NCI-H82 (cell line): ENCODE measurements at places on chromosomes 13 and 19.

DNA sequence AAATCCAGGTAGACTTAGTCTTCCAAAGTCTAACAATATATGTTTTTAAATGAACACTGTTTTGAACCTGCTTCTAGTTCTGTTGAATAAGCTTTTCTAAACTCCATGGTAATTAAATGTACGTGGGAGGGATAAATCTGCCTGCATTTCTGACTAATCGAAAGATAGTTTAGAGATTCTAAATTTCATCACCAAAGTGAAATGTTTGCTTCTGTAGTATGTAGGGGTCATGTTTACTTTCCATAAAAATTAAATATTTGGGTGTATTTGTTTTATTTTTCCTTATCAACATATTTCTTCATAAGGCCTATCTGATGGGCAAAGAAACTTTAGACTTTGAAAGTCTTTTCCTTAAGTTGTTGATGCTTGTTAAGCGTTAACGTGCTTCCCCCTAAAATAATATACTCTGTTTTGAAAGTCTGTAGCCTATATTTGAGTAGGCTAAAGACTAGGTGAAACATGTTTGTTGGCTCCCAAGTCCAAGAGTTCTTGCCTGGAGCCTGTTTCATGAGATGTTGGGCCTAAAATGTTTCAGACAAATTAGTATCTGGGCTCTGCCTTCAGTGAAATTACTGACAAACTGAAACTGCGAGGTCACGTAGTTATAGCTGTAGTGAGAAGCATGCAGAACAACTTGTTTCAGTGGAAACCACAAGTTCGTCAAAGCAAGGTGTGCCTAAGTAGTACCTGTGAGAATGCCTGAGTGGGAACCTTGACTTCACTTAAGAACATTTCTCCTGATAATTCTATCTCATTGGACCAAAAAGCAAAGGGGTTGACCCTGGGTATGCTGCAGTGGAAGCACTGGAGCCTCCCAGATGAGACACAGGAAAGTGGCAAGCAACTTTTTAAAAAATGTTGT is 126.2 kb downstream of the LMO7 start:
- no peak for DNase-seq

DNA sequence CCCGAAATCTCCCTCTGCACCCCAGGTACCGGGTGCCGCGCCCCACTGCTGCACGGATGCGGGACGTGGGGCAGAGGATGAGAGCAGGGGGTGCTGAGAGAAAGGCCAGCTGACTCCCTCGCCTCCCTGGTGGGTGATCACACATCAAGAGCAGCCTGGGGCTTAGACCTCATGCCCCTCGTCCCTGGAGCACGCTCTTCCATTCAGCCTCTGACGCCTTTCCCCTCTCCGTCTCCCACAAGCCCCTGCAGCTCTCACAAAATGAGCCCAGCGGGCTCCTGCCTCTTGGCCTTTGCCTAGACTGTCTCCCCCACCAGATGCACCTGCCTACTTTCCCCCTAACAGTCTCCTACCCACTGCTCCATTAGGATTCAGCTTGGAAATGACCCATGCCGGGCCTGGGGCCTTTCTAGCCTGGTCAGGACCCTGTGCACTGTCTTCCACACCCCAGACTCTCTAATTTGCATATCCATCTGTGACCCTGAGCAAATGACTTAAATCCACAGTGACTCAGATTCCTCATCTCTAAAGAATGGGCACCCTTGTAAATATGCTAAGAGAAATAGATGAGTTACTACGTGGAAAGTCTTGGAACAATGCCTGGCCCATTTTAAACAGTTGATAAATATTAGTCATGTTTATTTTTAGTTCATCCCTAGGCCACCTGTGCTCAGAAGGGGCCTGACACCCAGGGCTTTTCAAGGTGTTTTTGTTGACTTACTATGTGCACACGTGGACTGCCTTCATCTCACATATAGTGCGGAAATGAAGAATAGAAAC is 582 bp upstream of the PTPRH start:
- no peak for DNase-seq

- no peak for DNase-seq
Measured at GRCh38 chr13:40764587-40765403, 6.2 kb downstream of the MRPS31 start.

GRCh38 chr19:18490728-18491127 is 31.1 kb downstream of the ELL start:
- no peak for DNase-seq

DNA sequence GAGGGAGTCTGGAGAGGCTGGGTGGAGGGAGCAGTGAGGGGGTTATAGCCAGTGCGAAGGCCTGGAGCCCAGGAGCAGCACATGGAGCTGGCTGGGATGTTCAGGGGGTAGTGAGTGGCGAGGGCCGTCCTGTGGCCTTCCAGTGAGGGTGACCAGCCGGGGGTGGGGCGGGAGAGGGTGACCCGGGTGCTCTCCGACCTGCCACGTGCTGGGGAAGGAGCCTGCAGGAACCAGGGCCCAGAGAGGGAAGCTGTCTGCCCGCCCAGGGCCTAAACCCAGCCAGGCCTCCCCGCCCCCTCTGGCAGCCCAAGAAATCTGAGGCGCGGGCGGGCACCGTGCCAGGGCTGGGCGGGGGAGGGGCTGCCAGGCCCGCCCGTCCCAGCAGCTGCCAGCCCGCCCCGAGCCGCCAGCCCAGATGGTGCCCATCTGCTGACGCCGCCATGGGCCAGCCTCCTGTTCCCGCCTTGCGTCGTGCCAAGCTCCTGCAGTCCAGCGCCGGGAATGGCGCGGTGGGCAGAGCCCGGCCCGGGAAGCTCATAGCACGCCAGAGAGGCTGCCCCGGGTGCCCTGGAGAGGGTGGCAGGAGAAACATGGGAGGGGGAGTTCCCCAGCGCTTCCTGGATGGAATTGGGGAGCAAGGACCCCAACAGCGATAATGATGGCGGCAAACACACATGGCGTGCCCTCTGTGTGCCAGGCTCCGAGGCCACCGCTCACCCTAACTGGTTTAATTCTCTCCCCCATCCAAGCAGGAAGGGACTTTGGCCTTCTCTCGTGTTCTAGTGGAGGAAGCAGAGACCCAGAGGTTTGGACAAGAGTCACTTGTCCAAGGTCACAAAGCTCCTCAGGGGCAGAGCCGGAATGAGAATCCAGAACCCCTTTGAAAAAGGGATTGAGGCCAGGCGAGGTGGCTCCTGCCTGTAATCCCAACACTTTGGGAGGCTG is 21.5 kb downstream of the NFIC start:
- no peak for DNase-seq

- DNase-seq, result no peak
Measured at GRCh38 chr19:18257503-18258470, 16.5 kb downstream of the IQCN start.

- DNase-seq, result no peak
Measured at GRCh38 chr19:57239982-57240310, 486 bp upstream of the ZNF805 start.

GRCh38 chr13:90686442-90686841 is 661.0 kb upstream of the MIR17HG start:
- DNase-seq, result no peak

GRCh38 chr19:56949626-56950025 is 109.1 kb upstream of the PEG3 start:
- no peak for DNase-seq

- no peak for DNase-seq
Measured at GRCh38 chr13:85501616-85502015, 297.6 kb downstream of the SLITRK6 start.

GRCh38 chr13:95679722-95680121 is 2.8 kb downstream of the DNAJC3 start:
- DNase-seq, result no peak

GRCh38 chr13:104944176-104944575 is 1591.3 kb downstream of the EFNB2 start:
- DNase-seq, result peak; percentile 58

DNA sequence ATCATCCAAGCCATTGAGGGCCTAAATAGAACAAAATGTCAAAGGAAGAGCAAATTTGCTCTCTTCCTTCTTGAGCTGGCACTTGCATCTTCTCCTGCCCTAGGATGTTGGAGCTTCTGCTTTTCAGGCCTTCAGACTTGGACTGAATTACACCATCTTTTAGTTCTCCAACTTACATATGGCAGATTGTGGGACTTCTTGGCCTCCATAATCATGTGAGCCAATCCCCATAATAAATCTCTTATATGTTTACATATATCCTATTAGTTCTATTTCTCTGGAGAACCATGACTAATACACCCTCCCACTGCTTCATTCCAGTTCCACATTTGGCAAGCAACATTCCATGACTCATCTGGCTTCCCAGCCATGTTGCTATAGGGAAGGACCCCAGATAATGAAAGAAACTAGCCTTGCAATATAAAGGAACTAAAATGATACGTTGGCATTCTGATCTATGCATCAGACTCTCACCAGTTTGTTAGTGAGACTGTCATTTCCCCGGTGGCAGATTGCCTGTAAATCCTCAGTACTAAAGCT is 11.0 kb upstream of the ACOD1 start:
- peak; percentile 12 for DNase-seq

- no peak for DNase-seq
Measured at GRCh38 chr19:46670813-46671212, 9.8 kb upstream of the DACT3 start.

DNA sequence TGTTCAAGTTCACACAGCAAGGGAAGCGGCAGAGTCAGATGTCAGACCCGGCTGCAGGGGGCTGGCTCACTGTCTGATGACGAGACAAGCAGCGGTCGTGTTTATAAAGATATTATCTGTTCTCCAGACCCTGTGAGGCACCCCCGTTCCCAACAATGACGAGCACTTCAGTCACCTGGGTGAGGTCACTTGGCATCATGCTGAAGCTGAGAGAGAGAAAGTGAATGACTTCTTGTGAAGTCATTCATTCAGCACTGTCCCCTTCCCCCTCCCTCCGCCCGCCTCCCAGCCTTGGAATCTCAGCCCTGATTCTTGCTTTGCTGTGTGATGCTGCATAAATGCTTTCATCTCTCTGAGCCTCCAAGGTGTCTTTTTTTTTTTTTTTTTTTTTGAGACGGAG is 4.9 kb upstream of the LYPD3 start:
- DNase-seq, result no peak

DNA sequence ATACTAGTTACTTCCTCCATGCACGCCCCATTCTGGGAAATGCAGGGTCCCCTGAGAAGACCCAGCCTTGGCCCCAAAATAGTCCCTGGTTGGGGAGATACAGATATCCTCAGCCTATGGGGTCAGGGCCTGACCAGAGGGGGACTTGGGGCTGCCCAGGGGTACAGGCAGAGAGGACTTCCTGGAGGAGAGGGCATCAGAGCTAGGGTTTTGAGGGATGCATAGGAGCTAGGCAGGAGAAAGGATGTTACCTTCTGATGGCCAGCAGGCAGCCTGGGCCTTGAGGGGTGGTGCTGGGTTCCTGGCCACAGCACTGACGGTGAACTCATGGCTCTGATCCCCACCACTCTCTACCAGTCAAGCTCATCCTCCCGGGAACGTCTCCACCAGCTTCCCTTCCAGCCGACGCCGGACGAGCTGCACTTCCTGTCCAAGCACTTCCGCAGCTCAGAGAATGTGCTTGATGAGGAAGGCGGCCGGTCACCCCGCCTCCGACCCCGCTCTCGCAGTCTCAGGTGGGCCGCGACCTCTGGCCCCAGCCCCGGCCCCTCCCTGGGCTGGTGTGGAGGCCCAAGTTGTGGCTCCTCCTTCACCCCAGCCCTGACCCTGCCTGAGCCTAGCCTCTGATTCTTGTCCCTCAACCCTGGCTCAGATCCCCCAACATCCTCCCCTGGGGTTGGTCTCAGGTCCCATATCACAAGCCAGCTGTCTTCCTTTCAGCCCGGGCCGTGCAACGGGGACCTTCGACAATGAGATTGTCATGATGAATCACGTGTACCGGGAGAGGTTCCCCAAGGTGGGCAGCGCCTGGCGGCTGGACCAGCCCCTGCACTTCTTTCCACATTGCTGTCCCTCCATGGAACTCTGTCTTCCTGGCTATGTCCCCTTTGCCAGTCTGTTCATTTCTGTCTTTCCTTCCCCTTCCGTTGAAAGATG is 25.6 kb downstream of the MAST3 start:
- no peak for DNase-seq

DNA sequence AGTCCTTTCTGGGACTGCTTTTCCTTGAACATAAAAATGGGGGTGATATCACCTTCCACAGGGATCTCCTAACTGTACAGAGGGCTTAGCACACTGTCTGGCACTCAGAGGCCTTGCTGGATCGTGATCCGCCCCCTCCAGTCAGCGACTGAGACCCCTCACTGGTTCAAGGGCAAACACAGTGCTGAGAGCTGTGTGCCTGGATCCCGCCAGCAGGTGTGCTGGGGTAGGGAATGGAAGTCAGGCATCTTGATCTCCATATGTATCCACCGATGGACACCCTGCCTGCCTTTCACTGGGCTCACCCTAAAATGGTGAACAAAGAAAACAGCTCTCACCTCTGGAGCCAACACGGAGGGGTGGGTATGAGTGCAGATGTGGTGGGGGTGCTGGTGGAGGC is 64.3 kb downstream of the IRS2 start:
- DNase-seq, result no peak

DNA sequence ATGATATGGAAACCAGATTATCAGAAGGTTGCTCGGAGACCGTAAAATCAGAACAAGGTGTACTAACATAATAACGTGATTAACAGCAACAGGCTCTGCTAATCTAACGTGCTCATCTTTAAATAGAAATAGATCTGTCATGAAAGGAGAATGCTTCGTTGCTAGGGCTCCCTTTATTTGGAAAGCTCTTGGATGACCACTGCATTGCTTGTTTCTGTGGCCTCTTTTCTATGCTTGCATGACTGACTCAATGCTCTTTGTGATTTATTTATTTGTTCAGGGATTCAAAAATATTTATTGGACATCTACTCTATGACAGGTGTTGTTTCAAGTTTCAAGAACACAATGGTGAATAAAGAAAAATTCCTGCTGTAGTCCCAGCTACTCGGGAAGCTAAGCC is 22.3 kb upstream of the ZDHHC20 start:
- DNase-seq, result peak; percentile 47

- DNase-seq, result no peak
Measured at GRCh38 chr13:105936816-105937215, 598.6 kb downstream of the EFNB2 start.

GRCh38 chr13:109200556-109200955 is 571.1 kb downstream of the MYO16 start:
- no peak for DNase-seq

GRCh38 chr19:45793876-45794275 is 1.2 kb upstream of the DMWD start:
- DNase-seq, result no peak

- no peak for DNase-seq
Measured at GRCh38 chr19:53826876-53827275, 2.8 kb upstream of the NLRP12 start.

DNA sequence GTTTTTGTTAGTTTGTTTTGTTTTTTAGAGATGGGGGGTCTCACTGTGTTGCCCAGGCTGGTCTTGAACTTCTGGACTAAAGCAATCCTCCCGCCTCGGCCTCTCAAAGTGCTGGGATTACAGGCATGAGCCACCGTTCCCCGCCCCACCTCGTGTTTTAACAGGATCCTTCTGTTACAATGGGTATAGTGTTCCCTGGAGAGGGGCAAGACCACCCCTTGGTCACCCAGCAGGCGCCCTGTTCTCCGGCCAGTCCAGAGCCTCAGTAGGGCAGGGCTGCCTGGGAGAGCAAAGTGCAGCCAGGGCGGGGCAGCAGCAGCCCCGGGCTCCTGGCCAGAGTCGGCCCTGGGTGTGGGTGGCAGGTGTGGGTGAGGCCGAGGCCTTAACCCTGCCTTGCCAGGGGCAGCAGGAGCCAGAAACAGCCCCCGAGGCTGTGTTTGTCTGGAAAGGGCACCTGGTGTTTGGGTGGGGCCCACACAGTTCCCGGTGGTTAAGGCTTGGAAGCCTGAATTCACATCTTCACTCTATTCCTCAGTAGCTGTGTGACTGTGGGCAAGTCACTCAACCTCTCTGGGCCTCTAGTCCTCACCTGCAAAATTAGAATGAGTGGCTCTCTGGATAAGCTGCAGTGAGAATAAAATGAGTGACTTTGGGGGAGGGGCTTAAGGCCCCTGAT is 7.2 kb downstream of the VASP start:
- no peak for DNase-seq
